ENCODE measurements at places on chromosomes 7 and 10.

- DNase-seq: no peak
Measured at GRCh38 chr7:27192546-27193334, 7.2 kb downstream of the HOXA13 start.

- DNase-seq: no peak
Measured at GRCh38 chr7:80870813-80871212, 48.0 kb downstream of the SEMA3C start.

DNA sequence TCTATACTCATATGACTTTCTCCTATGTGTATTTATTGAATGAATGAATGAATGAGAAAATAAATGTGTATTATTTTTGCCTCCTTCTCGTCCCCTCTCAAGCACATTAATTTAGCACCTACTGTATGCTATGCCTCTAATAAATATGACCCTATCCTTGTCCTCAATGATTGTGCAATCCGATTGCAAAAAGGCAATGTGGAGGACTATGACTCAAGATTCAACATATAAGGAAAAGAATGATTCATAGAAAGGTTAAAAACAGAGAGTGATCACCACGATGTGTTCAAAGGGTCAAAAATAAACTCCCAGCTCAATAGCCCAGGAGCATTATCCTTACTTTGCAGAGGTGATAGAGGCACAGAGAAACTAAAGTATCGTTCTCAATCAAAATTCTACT is 322.8 kb upstream of the SORCS1 start:
- DNase-seq: no peak

- DNase-seq: no peak
Measured at GRCh38 chr10:125014086-125014830, 72.3 kb downstream of the ZRANB1 start.

DNA sequence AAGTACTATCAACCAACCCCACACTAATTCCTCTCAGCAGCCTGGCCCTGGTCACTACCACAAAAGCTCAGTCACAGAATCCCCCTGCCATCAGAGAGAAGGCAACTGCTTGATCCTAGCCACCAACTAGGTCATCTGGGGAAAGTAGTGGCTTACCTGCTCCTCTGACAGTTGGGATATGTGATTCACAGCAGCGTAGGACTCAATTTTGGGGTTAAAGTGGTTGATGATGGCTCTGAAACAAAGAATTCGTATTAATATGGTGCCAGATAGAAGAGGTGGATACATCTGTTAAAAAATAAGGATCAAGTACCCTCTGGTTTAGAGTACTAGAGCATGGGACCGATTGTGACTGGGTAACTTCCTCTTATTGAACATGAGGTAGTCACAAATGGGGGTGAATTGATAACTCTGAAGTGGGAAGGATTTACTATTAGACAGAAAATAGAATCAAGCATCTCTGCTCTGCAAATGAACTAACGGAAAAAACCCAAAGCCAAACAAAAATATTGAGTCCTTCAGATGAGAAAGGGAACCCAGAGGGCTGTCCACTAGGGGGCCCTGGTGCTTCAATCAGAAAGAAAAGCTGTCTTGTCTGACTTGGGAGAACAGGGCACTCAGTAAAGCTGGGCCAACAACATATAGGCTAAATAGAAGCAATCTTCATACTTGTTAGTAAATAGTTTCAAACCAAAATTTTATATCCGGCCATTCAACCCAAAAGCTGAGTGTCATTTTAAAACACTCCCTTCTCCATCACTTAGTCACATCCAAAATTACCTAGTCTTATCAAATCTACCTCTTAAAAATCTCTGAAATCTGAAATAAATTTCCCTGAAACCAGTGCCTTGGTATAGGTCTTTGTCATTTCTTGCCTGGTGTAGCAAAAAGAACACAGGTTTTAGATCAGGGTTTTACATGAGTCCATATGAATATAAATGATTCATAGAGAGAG is 45.9 kb upstream of the KCNIP2 start:
- DNase-seq: peak; percentile 75

- DNase-seq: peak; percentile 40
Measured at GRCh38 chr10:71302874-71303568, 16.0 kb upstream of the SLC29A3 start.

DNA sequence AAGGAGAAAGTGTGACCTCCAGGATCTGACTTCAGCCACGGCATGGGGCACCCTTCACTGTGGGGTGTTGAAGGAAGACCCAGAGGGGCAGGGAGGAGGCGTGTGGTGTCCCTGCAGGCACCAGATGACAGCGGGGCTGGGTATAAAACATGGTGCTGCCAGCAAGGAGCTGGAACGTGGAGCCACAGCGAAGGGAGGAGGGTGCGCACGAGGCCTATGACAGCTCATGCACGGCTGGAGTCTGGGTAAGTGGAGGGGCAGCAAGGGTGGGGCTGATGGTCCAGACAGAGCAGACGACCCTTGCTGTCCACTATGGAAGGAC is 27.8 kb upstream of the FOXL3 start:
- DNase-seq: no peak

DNA sequence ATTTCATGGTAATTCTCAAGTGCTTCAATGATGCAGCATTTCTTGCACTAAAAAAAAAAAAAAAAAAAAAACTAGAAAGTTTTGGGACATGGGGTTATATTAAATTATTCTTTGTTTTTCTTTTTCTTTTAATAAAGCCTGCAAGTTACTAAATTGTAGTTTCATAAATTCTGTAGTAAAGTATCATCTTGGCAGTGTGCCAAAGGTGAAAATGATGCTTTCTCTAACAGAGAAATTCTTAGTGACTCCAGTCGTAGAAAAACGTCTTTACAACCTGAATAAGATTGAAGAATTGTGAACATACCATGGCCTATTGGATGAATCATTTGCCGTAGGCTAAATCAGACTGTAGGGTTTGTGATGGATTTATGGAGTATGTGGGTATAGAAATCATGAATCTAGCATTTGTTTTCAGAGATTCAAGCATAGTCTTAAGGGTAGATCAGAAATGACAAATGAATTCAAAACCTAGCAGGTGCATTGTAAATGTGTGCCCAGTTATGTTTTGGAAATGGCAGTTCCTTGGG is 27.1 kb downstream of the RBM17 start:
- DNase-seq: no peak

DNA sequence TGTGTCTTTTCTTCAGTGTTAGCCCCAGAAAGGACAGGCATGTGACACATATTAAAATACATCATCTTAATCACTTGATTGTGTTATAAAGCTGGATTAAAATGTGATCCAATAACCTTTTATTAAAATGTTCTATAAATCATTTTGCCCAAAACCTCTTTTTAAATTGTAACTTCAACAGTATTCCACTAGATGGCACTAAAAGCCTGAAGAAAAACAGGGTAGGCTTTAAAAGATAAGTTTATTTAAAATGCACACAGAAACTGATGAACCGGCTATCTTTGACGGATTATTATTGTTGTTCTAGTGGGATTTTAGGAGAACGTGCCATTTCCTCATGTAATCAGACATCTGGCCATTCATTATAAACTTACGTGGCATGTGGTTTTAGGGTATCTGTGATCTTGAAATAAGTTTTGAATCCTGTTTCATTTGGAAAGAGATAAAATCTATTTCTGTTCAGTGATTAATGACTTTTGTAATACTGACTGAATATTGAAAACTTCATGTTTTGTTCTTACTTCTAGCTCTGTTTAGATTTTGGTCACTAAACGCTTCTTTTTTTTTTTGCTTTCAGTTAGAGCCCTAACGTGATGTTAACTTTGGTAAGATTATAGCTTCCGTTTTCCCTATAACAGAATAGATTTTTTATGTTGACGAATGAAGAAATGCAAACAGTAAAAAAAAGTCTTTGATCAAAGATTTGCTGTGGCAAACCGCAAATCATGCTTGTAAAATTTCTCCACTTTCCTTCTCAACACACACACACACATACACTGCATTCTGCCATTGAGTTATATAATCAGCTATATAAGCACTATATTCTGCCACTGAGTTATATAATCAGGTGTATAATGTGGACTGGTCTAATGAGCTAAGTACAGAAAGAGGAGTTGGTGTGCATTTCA is 13.6 kb downstream of the VPS50 start:
- peak; percentile 44 for DNase-seq

Measured in fibroblast of skin of abdomen (primary cell).